Endothelial cell (in vitro differentiated cells): ENCODE measurements at places on chromosomes 11 and 22.

DNA sequence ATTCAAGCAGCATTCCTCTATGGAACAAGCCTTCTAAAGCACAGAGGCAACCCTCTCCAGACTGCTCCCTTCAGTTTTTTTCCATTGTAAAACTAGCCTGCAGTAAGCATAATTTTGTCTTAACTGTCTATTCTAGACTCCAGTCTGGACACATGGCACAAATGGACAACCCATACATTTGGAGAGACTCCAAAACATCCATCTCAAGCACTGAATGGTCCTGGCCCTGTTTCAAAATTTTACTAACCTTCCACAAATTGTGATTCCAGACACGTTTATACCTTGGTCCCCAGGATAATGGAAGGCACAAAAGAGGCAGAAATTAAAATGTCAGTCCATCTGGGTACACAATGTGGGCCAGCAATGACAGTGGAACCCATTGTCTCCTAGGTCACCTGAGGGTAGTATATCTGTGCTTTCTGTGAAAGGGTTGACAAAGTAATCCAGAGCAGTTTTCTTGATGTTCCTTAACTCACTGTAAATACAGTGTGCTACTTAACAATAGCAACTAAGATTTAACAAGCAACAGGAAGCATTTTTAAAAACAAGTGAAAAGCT is 16.2 kb upstream of the SESN3 start:
- DNase-seq: no peak

DNA sequence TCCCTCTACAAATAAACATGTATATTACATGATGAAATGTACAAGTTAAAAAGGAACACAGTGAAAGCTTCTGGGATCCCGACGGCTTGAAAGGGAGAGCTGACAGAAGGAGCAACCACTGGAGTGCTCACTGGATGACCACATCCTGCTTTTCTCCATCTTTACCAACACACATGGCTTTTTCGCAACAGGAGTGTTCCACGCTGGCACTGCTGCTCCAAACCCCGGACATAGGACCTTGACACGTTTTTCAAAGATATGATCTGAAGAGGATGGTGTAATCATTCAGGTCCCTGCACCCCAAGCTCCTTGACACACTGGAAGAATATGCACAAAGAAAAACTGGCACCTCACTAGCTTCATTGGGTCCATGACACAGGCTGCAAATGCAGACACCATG is 121.9 kb downstream of the LARGE1 start:
- DNase-seq: no peak

DNA sequence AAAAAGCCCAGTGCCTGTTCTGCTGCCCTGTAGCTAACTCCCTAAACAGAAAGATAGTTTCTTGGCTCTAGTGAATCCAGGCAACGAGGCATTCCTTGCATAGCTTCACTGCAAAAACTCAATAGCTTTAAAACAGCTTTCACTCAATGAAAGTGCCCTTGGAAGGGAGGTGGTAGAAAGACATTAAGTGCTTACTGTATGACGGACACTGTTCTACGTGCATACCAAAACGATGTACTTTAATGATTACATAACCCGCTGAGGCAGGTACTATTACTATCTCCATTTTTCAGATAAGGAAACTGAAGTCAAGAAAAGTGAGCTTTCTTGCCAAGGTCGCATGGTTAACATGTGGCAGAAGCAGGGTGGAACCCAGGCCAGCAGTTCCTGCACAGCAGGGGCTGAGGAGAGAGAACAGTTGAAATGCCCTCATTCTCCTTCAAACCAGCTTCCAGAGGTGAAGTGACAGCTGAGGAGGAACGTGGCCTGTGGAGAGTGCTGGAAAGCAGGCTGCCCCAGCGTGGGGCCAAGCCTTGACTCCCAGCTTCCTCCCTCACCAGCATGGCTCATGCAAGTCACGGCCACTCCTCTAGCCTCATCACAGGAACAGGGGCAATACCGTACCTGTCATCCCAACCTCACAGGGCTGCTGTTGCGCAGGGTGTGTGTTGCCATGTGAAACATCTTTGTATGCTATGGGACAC is 227.5 kb upstream of the NARS2 start:
- no peak for DNase-seq

DNA sequence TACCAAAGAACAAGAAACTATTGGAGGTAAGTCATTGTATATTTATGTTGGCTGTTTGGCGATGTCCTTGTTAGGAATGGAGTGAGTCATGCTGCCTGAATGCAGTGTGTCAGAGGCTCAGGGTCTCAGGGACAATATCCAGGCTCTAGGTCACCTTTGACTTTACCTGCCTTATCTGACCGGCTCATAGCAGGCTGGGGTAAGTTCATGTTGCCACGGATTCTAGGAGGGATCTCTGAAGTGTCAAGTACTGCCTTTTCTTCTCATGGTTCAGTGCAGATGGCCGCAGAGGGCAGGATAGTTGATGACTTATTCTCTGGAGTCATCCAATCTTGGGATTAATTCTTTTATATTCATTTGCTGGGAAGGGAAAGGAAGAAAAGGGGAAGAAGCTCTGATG is 53.2 kb downstream of the SPON1 start:
- DNase-seq: no peak

- no peak for DNase-seq
Observed at GRCh38 chr11:35106595-35106994, 32.4 kb upstream of the CD44 start.

DNA sequence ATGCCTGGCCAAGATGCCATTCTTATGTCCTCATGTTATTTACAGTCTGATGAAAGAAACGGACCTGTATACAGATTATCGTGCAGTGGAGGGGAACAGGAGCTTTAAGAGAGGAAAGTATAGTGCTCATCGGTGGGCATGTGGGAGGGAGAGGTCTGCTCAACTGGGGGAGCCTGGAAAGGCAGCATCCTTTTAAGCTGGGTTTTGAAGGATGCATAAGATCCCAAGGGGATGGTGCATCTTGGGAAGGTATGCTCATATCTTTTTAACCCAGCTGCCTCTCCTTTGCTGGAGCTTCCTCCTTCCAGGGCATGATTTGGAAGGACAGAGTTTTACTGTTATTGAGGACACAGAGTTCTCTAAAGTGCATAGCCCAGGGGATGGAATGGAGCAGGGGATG is 34.8 kb downstream of the MIAT start:
- no peak for DNase-seq

DNA sequence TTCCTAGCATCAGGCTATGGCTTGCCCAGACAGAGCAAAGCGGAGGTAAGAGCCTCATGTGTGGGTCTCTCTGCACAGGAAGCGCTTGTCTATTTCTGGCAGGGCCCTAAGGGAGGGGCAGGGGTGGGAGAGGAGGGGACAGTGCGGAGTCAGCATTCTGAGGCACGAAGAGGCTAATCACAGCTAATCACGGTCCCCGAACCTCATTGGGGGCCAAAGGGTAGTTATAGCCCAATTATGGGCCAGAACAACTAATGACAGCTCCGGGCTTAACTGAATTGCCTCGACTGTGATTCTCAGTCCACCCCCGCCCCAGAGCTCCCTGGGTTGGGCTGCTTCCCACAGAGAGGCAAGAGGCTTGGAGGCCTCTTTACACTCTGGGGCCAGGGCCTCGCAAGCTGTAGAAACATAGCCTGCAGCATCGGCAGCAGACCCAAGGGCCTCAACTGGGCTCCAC is 72.7 kb upstream of the PRDM11 start:
- DNase-seq: no peak

DNA sequence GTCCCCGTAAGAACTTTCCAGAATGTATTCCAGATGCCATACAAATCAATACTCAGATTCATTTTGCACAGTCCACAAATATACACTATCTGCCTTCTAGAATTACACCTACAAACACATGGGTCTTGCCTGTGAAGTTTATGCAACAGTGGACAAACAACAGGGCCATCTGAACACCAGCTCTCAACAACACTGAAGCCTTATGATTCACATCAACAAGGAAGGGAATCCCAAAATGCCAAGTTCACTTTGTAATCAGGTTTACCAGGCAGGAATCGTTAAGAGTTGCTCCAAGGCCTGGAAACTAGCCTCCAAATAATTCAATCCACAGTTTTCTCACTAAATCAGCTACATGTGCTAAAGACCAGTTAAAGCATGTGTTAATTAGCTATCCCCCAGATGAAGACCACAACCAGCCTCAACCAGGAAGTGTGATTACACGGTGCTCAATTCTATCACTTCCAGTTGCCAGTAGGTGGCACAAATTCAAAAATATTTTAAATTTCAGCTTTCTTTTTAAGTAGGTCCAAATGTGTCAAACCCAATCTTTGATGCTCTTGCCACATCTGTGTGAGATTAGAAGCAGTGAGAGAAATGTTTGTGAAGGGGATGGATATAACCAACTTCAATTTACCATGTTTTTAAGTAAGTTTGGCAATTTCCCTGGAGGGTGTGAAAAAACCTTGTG is 139.1 kb upstream of the BDNF start:
- no peak for DNase-seq
